Endothelial cell of umbilical vein (primary cell): ENCODE measurements at places on chromosomes 7 and 10.

DNA sequence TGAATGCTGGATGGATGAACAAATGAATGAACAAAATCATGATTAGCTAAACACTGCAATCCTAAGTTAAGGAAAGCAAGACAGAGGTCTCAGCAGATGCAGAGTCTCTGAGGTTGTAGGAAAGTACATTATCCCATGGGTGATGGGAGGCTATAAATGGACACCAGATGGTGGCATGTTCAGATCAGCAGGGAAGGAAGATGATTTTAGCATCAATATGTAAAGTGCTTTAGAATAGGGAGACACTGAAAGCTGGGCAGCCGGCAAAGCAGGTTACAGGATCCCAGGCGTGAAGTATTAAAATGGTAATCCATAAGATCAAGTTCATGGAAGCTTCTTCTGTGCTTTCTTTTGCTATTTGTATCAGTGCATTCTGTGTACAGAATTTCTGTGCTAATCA is 7.9 kb upstream of the RAPGEF5 start:
- no peak for DNase-seq

DNA sequence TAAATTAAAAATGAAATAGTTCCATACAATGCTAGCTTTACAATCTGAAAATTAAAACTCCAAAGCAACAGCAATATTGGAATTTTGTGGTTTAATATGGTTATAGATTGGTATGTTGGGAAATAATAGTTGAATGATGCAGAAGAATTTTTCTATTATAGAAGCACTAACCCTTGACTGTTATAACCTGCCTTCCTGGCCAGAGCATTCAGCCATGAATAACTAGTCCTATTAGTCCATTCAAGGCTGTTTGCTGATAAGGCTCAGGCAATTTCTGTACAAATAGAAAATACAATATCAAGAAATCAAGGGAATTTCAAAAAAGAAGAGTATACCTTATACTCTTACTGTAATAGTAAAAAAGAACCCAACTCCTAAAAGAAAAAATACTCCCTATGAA is 101.6 kb upstream of the SP4 start:
- no peak for DNase-seq

GRCh38 chr7:150983893-150984368 is 5.8 kb upstream of the KCNH2 start:
- peak; percentile 36 for DNase-seq

DNA sequence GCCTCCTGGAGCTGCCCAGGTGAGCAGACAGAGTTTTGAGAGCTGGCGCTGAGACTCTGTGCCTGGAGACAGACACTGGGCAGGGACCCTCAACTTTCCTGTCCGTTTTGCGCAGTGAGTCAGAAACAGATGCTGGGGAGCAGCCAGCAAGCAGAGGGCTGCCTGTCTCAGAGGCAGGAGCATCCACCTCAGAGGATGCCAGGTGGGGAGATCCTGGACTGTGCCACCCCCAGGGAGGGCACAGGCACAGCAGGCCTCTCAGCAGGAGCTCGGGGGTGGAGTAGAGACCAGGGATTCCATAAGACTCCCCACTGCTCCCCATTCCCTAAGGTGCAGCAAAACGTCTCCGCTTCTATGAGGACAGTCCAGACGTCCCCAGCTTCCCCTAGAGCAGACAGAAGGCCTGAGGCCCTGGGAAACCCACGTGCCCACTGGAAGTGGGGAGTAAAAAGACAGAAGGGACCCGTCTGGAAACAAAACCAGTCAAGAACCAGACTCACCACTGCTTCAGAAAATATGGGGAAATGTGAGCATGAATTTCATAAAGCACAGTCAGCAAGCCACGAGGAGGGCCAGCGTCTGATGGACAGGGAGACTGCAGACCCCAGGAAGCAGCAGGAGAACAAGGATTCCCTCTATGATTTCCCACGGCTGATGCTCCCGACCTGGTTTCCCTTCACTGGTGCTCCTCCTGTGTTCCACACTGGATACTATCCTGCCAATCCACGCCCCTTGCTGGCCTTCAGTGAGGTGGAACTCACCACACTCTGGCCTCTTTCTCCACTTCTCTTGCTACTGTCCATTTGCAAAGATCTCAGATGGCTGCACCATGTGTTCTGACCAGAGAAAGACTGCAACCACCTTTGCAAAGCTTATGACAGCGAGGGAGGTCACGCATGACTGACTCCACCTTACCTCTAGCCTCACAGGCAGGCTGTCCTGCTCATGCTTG is 151.3 kb upstream of the FAM20C start:
- no peak for DNase-seq

DNA sequence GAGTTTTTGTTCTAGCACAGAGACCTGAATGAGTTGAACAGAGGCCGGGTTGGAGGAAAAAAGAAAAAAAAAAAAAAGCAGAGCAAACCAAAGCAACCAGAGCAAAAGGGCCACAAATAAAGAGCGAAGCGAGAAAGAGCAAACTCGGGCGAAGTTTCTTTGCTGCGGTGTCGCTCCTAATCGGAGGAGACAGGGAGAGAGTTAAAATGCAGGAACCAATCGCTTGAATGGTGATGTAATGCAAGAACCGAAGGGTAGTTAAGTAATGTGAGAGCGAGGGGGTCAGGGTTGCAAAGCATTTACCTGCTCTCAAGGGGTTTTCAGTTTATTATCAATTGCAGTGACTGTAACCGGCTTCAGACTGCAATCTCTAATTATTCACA is 271.7 kb downstream of the TRIL start:
- DNase-seq = peak; percentile 79

- DNase-seq = no peak
Observed at GRCh38 chr10:74529205-74529604, 297.2 kb upstream of the KAT6B start.

DNA sequence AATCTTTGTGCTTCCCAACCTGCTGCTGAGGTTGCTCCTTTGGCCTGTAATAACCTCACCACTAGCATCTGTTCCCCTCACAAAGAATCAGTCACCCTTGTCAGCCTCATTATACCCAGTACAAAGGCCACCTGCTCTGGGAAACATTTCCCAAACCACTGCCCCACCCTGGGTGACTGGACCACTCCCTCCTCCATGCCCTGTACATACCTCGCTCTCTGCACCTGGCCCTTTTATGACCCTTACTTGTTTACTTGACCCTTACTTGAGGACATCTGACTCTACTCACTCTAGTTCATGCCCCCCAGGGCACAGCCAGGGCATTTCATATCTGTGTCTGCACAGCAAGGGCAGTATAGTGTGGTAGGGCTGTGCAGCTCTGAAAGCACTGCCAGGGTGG is 21.4 kb upstream of the AOC1 start:
- DNase-seq = no peak

- DNase-seq = no peak
Observed at GRCh38 chr7:22223807-22224206, 133.1 kb downstream of the RAPGEF5 start.

- no peak for DNase-seq
Observed at GRCh38 chr7:7765422-7765821, 47.0 kb upstream of the RPA3 start.

- DNase-seq = no peak
Observed at GRCh38 chr7:17083392-17084165, 201.8 kb upstream of the AGR3 start.

GRCh38 chr10:69839696-69840345 is 38.1 kb downstream of the COL13A1 start:
- no peak for DNase-seq

DNA sequence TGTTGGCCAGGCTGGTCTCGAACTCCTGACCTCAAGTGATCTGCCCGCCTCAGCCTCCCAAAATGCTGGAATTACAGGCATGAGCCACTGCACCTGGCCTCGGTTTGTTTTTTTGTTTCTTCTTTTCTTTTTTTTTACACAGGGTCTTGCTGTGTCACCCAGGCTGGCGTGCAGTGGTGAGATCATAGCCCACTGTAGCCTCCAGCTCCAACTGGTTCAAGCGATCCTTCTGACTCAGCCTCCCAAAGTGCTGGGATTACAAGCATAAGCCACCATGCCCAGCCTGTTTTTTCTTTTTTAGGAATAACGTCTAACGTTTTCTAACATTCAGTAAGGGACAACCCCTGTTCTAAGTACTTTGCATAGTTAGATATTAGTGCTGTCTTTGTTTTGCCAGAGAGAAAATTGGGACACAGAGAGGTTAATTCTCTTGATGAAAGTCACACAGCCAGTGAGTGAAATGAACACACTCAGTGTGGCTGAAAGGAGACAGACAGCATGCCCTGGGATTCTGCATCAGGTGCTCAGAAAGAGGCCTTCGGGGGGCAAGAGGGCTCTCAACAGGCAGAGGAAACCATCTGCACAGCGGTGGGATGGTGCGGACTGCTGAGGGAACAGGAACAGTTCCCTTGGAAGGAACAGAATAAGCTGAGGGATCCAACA is 4.3 kb downstream of the LIMK1 start:
- no peak for DNase-seq

DNA sequence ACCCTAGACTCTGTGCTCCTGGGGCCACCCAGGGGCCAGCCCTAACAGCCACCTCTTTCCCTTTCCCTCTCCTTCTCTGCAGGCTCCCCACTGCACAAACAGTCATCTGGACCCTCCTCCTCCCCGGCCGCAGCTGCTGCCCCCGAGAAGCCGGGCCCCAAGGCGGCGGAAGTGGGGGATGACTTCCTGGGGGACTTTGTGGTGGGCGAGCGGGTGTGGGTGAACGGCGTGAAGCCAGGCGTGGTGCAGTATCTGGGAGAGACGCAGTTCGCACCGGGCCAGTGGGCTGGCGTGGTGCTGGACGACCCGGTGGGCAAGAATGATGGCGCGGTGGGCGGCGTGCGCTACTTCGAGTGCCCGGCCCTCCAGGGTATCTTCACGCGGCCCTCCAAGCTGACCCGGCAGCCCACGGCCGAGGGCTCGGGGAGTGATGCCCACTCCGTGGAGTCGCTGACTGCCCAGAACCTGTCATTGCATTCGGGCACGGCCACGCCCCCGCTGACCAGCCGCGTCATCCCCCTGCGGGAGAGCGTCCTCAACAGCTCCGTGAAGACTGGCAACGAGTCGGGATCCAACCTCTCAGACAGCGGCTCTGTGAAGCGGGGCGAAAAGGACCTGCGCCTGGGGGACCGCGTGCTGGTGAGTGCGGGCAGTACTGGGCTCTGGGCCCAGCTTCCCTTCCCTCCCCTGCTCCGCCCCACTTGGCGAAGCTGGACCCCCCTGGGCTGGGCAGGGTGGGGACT is 49.3 kb downstream of the CLIP2 start:
- DNase-seq = no peak

DNA sequence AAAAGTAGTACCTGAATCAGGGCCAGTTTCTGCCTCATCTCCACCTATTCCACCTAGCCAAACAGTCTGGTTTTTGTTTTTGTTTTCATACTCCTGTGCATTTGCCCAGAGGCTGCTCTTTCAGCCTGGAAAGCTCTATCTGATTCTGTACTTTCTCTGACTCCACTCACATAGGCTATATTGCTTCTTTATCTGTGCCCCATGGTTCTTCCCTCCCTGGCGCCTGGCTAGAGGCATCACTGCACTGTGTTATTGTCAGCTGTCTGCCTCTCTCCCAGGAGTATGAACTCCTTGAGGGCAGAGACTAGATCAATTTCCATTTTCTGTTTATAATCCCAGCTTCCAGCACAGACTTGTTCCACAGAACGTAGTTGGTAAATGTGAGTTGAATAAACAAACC is 5.1 kb upstream of the LMOD2 start:
- DNase-seq = no peak

GRCh38 chr7:47577321-47577919 is 4.5 kb downstream of the TNS3 start:
- DNase-seq = no peak

GRCh38 chr7:146654048-146654447 is 537.4 kb downstream of the CNTNAP2 start:
- no peak for DNase-seq

DNA sequence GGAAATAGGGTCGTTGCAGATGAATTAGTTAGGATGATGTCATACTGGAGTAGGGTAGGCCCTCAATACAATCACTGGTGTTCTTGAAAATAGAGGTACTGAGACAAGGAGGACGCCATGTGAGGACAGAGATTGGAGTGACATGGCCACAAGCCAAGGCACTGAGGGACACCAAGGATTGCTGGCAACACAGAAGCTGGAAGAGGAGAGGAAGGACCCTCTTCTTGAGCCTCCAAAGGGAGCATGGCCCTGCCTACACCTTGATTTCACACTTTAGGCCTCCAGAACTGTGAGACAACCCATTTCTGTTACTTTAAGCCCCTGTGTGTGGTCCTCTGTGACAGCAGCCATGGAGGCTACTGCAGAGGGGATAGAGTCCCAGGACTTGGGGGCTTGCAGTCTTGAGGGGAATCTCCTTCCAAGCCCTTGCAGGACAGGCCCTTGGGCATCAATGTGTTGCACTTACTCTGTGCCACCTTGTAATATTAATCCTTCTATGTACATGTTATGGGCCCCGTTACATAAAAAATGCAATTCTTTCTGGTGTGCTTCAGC is 3.7 kb upstream of the AOC1 start:
- no peak for DNase-seq

DNA sequence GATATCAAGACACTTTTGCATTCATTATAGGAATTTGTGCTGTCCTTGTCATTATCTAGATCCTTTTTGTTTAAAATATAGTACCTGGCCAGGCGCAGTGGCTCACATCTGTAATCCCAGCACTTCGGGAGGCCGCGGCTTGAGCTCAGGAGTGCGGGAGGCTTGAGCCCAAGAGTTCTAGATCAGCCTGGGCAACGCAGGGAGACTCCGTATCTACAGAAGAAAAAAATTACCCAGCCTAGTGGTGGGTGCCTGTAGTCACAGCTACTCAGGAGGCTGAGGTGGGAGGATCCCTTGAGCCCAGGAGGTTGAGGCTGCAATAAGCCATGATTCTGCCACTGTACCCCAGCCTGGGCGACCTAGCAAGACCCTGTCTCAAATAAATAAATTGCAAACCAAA is 621 bp upstream of the MORN4 start:
- no peak for DNase-seq

- no peak for DNase-seq
Observed at GRCh38 chr7:142918901-142919300, 14.6 kb downstream of the TRPV5 start.

- no peak for DNase-seq
Observed at GRCh38 chr7:255038-255435, 34.9 kb upstream of the FOXL3 start.

- DNase-seq = peak; percentile 41
Observed at GRCh38 chr10:62610649-62611229, 193.8 kb upstream of the ADO start.
